Stimulated activated CD4-positive, alpha-beta T cell treated with anti-CD3 and anti-CD28 coated beads, Interleukin-4, amount 100 ng/mL, for 4 hours (primary cell): ENCODE measurements at places on chromosomes 13 and 19.
A peak's percentile ranks its signal among the peaks of the same experiment; 100 is the strongest.

DNA sequence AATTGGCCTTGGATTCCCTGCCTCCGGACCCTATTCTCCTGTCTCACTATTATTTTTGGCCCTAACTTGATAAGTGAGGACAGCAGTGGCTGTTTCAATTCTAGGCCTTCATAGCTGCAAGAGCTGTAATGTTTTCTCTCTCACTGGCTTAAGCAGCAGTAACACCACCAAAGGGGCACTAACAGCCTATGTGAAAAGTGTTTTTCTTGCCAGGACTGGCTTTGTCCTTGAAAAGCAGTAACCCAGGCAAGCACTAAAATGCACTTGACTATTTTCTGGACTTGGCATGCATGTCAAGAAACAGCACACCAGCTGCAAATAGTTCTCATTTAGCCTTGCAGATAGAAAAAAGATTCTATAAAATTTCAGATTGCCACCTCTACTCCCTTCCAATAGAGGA is 9.3 kb upstream of the FBXL3 start:
- DNase-seq = no peak

GRCh38 chr13:28129911-28130693 is 8.2 kb upstream of the PAN3 start:
- DNase-seq = no peak

GRCh38 chr19:51187395-51188226 is 37.3 kb upstream of the CD33 start:
- DNase-seq = no peak

GRCh38 chr13:32228330-32229041 is 86.7 kb downstream of the ZAR1L start:
- DNase-seq = no peak

DNA sequence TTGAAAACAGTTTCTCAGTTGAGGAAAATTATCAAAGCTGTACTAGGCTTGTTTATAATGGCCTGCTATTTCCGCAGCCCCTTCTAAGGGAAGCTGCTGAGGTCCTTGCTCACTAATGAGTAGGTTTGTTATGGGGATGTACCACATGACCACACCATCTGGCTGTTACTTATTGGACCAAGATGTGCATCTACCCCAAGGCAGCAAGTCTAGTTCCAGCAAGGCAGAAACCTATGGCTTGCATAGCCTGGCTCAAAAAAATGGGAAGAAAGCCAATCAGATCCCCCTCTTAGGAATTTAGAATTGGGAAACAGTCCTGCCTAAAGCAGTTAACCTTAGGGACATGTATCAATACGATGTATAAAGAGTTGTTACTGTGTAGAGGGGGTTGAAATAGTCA is 186.5 kb upstream of the SPRY2 start:
- no peak for DNase-seq

DNA sequence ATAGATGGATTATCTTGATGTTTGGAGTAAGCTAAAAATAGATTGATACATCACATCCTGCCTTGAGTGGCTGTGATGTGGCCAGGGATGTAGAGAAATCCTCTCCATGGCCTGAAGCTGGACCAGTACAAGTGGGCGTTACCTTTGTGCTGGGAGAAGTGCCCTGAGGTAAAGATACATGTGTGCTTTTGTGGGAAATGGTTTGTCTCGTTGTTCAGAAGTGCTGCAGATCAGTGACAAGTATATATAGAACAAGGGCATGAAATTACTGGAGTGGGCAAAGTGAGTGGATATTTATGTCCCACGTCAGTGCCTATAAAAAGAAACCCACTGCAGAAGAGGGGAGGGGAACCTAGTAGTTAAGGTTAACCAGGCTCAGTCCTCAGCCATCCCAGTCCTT is 12.2 kb upstream of the ZNF304 start:
- no peak for DNase-seq

GRCh38 chr13:27465611-27466010 is 15.2 kb upstream of the MTIF3 start:
- DNase-seq = no peak

DNA sequence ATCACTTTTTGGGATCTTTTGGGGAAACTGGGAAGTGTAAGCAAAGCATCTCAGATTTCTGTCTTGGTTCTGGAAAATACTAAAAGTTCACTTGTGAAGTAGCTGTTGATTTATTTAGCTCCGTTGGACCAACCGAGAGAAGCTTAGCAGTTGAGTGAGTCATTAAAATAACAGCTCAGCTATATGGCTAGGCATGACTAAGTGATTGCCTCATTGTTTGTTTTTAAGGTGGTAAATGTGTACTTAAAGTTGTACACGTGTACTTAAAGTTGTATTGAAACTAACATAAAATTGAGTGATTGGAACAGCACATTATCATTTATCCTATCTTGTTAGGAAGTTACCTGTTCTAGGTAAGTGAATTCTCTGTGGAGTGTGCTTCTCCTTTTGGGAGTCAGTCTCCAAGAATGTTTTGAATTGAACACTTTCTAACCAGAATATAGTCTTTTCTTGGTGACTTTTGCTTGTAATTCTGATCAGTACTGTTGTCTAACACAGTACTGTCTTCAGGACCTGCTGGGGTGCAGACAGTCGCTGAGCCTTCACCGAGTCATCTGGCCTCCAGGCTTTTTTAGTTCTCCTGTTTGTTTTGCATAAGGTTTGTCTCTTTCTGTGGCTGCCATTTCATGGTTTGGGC is 2.9 kb upstream of the DCUN1D2 start:
- no peak for DNase-seq

GRCh38 chr13:30295116-30295515 is 12.2 kb downstream of the KATNAL1 start:
- no peak for DNase-seq

GRCh38 chr13:93260591-93260990 is 34.0 kb downstream of the GPC6 start:
- DNase-seq = no peak

- no peak for DNase-seq
Observed at GRCh38 chr13:55160867-55161266, 1979.9 kb upstream of the PRR20A start.

- DNase-seq = no peak
Observed at GRCh38 chr13:98966019-98966418, 11.8 kb downstream of the DOCK9 start.

DNA sequence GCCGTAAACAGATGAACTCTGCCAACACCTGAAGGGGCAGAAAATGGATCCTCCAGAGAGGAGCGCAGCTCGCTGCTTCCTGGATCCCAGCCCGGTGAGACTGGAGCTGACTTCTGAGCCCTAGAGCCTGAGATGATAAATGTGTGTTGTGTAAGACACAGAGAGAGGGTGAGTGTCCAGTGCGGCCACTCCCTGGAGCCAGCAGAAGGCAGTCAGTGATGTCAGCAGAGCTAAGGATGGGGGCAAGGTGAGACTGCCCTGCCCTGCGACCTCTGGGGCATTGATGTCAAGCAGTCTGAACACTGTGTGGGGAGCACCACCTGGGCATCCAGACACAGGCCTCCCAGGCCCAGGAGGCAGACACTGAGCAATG is 9.7 kb upstream of the SLC35E1 start:
- no peak for DNase-seq

DNA sequence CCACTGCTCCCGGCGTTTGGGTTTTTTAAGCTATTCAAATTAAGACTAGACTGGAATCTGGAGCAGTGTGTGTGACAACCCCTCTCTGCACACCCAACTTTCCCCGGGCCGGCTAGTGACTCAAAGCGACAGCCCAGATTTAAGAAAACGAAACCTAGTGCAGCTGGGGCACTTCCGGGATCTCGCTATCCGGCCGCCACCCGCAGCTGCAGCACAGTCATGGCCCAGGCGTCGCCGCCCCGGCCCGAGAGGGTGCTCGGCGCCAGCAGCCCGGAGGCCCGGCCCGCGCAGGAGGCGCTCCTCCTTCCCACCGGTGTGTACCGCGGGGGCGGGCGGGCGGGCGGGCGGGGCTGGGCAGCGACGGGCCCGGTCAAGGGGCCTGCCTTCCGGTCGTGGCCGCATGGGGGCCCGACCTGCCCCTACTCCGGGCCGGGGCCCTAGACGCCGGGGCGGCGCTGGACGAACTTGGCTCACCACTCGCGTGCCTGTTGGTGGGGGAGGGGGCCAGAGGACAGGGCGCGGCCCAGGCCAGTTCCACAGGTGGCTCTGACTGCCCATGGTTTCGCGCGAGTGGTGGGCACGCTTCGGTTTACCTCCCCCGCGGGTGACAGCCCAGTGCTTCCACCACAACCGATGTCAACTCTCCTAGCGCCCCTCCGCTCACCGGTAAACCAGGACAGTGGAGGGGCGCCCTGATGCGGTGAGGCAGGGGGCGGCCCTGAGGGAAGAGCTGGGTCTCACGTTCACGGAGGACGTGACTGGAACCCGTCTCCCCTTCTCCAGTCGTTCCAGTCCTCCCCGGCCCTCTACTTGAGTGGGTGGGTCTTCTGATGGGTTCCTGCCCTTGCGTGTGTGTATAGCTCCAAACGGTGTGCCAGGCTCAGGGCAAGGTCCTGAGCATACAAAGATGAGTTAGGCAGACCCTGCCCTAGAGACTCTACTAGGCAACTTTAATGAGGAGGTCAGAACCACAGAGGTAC is at the start of gene PHF11:
Gene PHF11, plus strand, starts transcription at position 171 of the 980 bp plus-strand sequence. Its CDS starts 49 bp downstream, at position 220.
- DNase-seq = peak; percentile 92

GRCh38 chr19:5246554-5247155 is 94.0 kb downstream of the PTPRS start:
- DNase-seq = no peak

DNA sequence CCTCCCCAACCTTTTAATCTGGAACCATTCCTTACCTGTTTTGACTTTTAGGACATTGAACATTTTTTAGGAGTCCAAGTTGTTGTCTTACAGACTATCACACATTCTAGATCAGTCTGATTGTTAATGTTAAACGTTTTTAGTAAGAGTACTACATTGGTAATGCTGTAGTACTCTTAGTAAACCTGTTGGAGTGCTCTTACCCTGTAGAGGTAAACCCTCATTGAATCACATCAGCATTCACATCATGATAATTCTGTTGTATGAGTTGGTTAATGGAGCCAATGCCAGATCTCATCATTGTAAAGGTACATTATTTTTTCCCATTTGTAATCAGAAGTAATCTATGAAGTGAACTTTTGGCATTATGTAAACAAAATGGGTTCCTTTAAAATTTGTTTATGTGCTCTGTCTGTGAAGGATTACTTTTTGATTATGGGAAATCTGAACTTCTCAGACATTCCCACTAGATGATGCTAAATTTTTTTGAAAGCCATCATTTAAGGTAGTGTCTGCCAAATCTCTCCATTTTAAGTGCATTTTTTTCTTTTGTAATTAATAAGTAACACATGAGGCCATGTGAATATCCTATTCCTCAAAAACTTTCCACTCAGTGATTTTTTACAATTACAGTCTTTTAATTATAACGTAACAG is 55.2 kb downstream of the VWA8 start:
- DNase-seq = no peak

- no peak for DNase-seq
Observed at GRCh38 chr19:10736916-10737551, 19.2 kb downstream of the DNM2 start.

- no peak for DNase-seq
Observed at GRCh38 chr13:111912453-111912866, 154.5 kb upstream of the SOX1 start.

GRCh38 chr19:27833031-27833430 is 1379.9 kb downstream of the UQCRFS1 start:
- DNase-seq = no peak

DNA sequence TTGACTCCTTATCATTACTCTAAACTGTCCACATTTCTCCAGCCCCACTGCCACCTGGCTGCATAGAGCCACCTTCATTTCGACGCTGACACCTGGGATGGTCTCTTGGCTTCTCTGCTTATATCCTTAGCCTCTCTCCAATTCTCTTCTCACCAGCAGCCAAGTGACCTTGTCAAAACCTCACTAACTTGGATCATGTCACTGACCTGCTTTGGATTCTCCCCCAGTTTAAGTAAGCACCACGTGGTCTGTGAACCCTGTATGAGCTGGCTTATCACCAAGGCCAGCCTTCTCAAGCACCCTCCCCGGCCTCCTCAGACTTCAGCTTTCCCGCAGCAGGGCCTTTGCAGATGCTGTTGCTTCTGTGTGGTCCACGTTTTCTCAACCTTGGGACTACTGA is 12.3 kb upstream of the GGACT start:
- DNase-seq = no peak

DNA sequence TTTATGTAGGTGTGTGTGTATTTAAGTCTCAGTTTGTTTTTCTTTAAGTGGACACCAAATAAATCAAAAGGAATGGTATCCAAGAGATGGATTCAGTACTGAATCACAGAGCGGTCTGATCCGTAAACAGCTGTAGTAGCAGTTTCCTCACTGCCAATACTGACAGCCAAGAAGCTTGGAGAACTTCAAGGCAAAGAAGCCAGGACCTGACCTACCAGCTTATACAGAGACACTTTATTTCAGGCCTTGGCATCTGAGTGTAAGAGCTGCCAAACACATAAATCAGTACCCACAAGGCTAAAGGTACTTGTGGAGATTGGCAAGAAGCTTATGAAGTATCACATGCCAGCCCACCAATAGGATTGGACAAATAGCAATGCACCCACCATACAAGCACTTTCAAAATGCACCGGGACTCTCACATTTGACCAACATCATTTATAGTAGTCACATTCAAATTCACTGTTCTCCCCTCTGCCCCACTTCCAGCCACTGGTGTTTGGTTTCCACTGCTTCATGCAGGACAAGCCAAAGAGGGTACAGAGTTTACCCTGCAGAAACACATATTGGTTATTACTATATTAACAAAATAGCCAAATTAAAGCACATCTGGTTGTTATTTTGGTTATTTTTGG is 357.9 kb downstream of the KLF12 start:
- no peak for DNase-seq

DNA sequence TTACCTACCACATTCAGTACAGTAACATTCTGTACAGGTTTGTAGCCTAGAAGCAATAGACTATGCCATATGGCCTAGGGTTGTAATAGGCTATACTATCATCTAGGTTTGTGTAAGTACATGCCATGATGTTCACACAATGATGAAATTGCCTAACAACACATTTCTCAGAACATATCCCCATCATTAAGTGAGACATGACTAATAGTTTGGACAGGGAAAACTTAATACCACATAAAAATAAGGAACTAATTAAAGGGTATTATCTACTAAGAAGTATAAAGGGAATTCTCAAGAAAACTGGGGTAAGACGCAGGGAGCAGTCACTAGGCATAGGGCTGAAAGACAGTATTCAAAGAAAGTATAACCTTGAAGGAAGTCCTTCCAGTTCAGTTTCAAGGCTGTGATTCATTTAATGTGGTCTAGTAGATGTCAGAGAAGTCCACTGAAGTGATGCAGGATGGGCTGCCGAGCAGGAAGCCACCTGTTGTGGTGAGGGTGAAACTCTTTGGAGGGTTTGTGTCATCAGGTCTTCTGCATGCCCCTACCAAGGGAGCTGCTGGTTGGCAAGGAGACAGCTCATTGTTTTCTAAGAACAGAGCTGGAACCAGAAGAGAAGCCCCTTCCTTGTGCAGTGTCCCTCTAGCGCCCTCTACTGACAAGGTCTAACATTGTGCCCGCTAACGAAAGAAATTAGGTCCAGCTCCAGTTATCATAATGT is 122.9 kb downstream of the OLFM4 start:
- no peak for DNase-seq

GRCh38 chr19:50925734-50926133 is 14.5 kb upstream of the KLK4 start:
- no peak for DNase-seq

- DNase-seq = no peak
Observed at GRCh38 chr19:47097396-47098201, 16.0 kb downstream of the ZC3H4 start.
